Urothelium cell line (cell line): ENCODE measurements at places on chromosomes 16 and 17.

DNA sequence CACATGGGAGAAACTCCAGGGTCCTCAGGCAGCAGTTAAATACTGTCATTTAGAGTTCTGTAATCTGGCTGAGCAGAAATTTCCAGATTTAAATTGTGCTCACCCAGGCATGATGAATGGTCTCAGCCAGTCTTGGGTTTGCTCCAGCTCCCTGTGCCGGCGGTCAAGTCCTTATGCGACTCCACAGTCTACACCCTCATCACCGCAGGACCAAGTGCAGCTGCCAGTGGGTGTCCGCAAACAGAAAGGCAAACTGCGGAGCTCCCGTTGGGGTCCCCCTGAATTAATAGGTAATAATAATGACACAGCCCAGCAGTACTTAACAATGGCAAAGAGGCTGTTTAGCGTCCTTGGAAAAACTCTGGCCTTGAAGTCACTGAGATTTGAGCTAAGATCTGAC is 3.9 kb upstream of the CACNG4 start:
- no peak for DNase-seq

DNA sequence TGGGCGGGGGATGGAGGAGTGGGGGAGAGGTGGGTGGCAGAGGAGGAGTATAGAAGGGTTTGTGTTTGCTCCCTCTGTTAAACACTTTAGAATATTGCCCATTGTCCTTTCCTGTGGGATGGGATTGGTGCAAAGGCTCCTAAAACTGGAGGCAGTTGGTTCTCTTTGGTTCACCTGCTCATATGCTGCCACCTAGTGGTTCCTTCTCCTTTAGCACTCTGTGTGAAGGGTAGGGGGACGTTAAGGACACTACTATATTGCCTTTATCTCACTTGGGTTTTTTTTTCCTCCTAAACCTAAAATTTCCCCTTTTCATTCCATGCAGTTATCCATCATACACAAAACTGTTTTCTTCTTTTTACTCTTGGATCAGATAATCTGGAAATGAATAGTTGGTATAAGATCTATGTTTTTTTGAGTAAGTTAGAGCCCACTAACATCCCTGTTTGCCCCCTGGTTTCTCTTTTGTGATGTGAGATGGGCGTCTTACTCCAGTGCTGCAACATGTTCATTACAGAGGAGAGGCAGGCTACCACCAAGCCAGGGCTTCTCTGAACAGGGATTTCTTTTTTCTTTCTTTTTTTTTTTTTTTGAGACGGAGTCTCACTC is 23.8 kb downstream of the SNX11 start:
- DNase-seq: peak; percentile 71

DNA sequence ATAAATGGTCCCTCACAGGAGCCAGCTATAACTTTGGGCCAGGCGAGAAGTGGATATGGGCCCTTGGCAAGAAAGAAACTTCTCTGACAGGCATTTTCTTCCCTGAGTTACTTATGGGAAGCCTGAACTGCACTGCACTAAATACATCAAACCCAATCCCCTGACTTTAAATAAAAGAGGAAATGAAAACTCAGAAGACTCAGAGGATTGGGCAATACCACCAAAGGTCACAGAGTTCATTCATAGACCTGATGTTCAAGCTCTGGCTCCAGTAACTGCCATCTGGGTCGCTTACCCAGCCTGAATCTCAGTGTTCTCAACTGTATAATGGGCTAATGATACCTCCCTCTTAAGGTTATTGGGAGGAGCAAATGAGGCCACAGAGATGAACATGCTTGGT is 815 bp downstream of the KRT35 start:
- no peak for DNase-seq

- DNase-seq: no peak
Measured at GRCh38 chr16:20318437-20318836, 8.9 kb downstream of the GP2 start.

GRCh38 chr16:80804526-80805383 is at the start of gene CDYL2:
TSS of gene CDYL2 (minus strand) at chr16:80804598. CDS start at chr16:80804173, 425 bp downstream.
- peak; percentile 88 for DNase-seq

DNA sequence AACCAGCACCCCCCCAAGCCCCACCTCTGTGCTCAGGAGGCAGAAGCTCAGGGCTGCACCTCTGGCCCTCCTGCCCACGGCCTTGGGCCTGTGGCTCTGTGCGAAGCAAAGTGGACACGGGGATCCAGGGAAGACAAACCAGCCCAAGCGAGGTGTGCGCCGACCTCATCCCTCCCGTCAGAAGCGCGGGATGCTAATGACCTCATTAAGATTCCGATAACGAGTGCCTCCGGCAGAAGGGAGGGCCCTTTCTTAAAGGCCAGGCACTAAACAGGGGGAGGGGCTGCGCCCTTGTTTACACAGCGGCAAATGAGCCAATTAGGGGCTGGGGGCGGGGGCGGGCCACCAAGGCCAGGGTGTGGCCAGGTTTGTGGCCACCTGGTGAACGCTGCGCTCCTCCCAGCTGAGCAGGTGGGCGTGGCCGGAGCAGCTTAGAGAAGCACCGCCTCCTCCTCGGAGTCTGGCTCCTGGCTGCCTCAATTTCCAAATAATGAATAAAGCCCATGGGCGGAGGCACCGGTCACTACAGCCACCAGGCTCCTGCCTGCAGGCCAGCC is 3.2 kb downstream of the CBX4 start:
- no peak for DNase-seq

DNA sequence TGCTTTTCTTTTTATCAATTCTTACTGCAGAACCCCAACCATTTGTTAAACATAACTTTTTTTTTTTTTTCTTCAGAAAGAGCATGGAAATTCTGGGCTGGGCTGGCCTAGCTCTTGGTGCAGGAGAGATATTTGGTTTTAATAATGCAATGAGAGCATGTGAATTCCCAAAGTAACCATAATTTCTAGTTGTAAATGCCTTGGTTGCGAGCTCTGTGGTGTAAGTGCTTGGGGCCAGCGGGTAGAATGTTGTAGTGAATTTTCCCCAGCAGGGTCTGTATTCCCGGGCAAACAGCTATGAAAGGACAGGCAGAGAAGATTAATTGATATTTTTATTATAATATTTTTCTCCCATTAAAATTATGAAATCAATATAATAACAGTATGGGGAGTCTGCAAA is 465.6 kb downstream of the HS3ST4 start:
- DNase-seq: no peak

- DNase-seq: no peak
Measured at GRCh38 chr16:51592001-51592501, 441.0 kb upstream of the SALL1 start.

DNA sequence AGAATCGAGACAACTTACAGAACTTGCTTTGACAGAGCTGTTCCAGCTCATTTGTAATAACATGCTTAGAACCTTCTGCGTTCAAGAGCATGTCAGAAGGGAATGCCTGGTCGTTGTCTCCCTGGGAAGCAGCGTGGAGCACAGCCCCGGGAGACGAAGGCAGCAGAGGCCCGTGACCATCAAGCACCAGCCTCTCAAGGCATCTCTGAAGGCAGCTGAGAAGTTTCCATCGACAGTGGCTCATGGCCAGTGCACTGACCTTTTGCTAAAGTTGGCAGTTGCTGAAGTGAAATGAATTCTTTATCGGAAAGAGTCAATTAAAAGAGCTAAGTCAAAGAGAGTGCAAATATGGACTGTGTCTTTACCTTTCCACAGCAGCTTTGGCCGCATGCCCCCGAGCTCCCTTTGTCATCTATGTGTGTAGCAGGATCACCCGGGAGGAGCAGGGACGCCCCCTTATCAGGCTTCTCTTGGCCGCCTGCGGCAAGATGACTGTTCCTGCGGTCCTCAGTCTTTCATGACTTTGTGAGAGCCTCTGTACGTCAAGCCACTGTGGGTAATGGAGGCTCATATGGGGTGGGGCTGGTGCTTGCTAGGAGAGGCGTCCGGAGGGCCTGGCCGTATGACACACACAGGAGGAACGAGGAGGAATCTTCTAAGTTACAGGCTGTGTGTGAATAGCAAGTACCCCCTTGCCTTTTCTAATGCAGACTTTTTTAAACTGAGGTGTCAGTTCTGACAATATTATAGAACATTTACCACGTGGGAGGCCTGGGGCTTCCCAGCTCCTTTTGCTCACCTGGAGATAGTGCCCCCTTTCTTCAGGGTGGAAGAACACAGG is 54.2 kb downstream of the LDHD start:
- no peak for DNase-seq
